ENCODE measurements at places on chromosomes 11 and 22.

DNA sequence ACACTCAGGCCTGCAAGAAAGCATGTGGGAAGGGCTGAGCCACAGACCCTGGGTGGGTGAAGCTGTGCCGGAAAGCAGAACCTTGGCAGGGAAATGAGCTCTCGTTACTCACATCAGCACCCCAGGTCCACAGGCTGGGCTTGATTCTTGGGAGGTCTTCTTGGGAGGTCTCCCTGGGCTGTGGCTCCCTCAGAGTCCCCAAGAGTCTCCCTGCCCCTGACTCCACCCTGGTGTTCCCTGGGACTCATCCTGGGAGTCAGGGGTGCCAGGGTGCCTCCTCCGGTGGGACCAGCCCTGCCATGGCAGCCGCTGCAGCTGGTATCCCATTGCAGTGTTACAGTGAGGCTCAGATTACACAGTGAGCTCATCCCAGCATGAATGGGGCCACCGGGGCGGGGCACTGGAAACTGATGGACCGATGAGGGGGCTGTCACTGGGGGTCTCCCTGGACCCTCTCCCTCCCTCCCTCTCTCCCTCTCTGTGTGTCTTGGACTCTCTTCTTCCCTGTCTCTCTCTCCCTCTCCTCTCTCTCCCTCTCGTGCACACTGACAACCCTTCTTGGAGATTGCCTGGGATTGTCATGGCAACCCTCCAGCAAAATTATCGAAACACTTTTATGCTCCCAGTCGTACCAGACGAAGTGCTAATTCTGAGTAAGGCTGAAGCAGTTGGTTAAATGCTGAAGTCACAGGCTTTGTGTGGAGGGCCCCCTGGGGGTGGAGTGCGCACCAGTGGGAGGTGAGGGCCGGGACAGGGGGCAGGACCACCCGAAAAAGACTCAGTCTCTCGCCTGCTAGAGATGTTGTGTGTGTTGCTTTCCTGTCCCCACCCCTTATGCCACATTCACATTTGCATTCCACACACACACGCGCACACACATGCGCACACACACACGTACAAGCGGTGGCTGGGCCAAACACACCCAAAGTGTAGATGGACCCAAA lies 8.6 kb upstream of the C11orf96 start:
- DNase-seq: no peak

GRCh38 chr11:71330349-71330748 lies 78.0 kb upstream of the SHANK2 start:
- no peak for DNase-seq

DNA sequence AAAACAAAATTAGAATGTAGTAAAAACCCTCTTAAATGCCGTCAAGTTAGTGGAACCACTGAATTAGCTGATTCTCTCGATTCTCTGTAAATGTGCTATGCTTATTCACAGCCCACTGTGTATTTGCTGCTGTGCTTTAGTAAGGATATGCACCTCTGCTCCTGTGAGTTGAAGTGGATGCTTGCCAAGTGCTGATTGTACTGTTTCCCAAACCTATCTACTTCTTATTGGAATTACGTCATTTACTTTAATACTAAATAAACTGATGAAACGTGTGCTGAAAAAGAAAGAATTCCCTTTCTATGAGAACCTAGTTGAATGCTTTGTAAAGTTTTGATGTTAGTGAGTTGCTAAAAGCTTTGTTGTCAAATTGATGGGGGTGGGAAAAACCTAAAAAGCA lies 158.4 kb downstream of the LRRC4C start:
- no peak for DNase-seq

- DNase-seq: no peak
These were observed 4.1 kb downstream of the NUCB2 start for GRCh38 chr11:17280494-17281127.

DNA sequence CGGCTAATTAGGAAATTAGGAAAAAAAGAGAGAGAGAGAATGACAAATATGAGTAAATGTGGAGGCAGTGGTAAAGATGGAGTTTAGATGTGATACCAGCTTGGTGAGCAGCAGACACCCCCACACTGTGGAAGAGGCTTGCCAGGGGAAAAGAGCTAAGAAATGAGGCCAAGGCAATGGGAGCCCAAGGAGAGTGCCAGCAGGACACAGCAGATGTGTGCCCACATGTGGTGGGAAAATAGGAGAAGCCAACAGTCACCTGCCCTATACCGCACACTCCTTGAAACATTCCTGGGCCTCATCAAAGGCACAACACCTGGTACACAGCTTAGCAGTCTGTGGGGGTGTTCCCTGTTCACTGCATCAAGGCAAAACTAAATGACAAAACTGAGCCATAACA lies 104.9 kb downstream of the FAM76B start:
- DNase-seq: no peak

GRCh38 chr11:133133050-133133449 lies 399.3 kb downstream of the OPCML start:
- DNase-seq: no peak

DNA sequence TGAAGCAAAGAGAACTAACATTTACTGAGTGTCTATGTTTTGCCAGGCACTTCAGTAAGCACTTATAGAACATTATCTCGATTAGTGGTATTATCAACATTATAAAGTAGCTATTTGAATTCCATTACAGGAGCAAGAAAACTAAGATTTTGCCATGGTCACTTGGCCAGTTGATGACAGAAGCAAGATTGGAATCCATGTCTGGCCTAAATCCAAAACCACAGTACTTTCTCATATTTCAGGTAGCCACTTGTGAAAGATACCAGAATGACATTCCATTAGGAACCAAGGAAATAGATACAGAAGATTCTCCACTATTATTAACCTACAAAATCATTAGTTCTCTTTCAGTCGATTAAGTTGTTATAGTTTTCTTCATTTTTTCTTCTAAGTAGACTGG lies 691.0 kb upstream of the API5 start:
- DNase-seq: no peak

- DNase-seq: no peak
These were observed 77.5 kb downstream of the BLID start for GRCh38 chr11:122038543-122038942.

GRCh38 chr11:81673001-81673400 lies 1060.7 kb downstream of the FAM181B start:
- no peak for DNase-seq

- no peak for DNase-seq
These were observed 50.4 kb downstream of the TENM4 start for GRCh38 chr11:79390477-79390876.

GRCh38 chr11:41389623-41390130 lies 69.8 kb downstream of the LRRC4C start:
- no peak for DNase-seq

DNA sequence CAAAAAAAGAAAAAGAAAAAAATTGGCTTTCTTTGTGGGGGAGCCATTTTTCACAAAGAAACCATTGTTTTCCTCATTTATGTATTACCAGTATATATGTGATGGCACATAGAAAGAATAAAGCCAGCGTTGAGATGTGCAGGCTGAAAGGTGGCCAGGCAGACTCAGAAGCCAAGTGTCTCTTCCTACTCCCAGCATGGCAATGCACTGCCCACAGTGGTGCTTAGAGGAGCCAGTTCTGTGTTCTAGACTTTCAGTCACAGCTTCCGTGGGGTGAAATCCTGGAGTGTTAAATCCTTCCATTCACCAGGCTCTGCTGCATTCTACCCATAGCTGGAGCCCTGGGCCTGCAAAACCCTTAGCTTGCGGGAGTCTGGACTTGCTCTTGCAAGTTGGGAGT lies 18.9 kb downstream of the SNAP29 start:
- no peak for DNase-seq

- peak; percentile 80 for DNase-seq
These were observed 3.8 kb downstream of the APOL3 start for GRCh38 chr22:36156515-36157419.
